ENCODE measurements at places on chromosomes 11 and 22.

GRCh38 chr11:124672536-124673215, 863 bp downstream of the SIAE start:
- DNase-seq, result no peak

GRCh38 chr11:2316169-2316962, 14.6 kb downstream of the TSPAN32 start:
- no peak for DNase-seq

DNA sequence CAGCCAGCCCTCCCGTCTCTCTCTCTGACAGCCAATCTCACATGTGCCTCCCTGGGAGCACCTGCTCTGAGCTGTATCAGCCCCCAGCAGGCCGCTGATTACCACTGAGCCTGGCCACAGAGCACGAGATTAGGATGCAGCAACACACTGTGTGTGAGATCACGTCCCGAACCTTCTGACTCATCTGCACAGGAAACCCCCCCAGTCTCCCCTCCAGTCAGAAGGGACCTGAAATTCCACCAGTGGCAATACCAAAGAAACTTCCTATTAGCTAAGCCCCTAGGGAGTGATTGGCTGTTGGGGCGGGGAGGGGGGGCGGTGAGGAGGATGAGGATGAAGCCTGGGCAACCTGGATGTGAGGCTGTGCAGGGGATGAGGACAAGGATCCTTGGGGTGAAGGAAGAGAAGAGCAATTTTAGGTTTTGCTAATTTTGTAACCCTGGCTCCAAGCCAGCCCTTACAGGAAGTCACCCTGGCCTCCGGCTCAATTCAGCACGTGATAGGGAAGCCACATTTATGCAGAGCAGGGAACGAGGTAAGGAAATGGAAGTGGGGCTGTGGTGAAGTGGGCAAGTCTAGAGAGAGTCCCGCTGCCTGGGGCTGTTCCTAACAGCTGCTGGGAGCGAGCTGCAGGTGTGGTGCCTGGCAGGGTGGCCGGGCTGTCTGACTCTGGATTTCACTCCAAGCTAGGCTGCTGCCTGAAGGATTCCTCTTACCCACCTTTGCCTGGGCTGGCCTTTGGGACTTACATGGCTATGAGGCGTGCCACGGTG, 1.9 kb downstream of the SLC43A3 start:
- DNase-seq, result no peak

DNA sequence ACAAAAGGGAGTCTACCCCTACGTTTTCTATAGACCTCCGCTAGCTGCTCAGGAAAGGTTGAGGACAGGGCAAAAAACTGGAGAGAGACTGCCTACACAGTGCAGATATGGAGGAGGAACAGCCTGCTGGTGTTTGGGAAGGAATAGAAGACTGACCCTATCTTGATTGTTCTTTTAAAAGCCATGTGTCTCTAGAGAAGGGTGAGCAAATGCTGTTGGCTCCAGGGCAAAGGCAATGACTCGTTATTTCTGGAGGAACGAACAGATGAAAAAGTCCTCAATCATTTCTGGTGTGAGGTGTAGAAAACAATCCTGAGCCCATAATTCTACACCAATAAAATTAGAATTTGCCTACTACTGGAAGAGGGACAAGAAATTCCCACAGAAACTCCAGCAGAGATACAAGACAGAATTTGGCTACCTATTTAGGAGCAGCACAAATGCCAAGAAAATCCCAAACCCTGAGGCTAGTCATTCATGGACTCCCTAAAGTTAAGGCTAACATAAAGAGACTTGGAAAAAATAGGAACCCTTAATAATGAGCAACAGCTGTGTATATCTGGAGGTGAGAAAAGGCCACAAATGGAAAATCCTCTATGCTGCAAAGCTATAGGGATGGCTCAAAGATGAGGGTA, 1206.3 kb upstream of the CNTN5 start:
- DNase-seq, result no peak

GRCh38 chr22:49136816-49137180, 690.9 kb downstream of the BRD1 start:
- DNase-seq, result no peak

Measured in amniotic stem cell (primary cell).